ENCODE measurements at places on chromosomes 1 and 21.

DNA sequence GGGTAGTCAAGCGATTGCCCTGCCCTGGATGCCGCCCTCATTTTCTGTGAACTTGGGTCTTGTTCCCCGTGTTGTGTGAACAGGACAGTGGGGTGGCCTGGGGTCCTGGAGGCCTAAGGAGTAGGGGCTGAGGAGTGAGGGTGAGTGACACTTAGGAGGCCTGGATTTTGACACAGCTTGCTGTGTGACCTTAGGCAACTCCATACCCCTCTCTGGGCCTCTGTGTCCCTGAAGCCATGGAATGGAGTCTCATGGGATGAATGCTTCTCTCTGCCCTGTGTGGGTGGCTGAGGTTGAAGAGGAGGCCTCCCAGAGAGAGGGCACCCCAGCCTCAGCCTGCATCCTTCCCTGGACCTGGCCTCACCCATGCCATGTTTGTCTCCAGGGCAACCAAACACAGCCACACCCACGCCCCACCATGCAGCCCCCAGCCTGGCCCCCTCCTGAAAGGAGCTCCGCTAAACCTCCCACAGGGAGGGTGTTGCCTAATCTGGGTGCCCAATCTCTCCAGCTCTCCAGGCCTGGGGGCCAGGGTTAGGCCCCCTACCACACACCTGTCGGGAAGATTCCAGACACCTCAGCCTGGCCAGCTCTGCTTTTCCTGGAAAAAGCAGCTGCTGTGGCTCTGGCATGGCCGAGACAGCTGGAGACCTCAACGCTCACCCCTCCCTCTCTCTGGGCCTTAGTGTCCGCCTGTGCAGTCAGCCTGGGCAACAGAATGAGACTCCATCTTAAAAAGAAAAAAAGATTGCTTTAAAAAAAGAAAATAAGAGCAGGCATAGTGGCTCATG is 9.9 kb downstream of the MYOM3 start:
- DNase-seq: no peak

GRCh38 chr1:12158357-12159092 is 8.3 kb upstream of the TNFRSF1B start:
- no peak for DNase-seq

DNA sequence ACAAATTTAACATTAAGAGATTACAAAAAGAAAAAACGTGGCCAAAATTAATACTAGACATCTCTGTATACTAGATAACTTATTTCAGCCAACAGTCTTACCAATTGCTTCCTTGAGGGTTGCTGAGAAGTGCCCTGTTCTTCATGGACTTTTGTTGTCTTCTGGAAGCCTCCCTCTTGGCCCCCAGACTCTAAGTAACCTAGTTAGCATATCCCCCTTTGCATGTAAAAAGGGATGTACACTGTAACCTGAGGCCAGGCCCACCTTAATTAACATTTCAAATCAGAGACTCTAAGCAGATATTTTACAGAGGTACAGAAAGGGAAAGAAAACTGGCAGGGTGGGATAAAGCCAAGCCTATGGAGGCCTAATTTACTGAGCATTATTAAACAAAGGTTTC is 1047.3 kb downstream of the ADGRL2 start:
- no peak for DNase-seq

- no peak for DNase-seq
These were observed 152.0 kb downstream of the ZSCAN20 start for GRCh38 chr1:33624261-33624990.

Data from GM13977 (cell line).